ENCODE measurements at places on chromosomes 1 and 21.

DNA sequence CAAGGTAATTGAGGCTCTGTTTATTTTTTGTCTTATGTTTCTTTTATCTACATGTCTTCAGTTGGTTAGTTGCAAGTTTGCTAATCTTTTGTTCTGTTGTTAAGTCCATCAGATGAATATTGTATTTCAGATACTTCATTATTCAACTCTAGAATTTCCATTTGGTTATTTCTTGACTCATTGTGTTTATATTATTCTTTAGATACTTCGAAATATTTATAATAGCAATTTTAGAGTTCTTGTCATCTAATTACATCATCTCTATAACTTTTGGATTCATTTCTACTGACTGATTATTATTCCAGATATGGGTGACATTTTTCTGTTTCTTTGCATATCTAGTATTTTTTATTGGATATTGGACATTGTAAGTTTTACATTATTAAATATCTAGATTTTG lies 405.6 kb downstream of the PLPP3 start:
- DNase-seq: no peak

DNA sequence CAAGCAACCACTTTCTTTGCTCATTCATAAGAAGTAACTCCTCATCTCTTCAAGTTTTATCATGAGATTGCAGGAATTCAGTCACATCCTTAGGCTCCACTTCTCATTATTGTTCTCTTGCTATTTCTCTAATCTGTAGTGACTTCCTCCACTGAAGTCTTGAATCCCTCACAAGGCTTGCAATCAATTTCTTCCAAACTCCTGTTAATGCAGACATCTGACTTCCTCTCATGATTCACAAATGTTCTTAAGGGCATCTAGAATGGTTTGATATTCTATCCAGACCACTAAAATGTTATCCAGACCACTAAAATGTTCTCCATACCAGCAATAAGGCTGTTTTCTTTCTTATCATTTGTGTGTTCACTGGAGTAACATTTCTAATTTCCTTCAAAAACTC lies 528.1 kb downstream of the DPYD start:
- no peak for DNase-seq

- no peak for DNase-seq
Measured at GRCh38 chr1:236144033-236144432, 1.7 kb downstream of the GPR137B start.

DNA sequence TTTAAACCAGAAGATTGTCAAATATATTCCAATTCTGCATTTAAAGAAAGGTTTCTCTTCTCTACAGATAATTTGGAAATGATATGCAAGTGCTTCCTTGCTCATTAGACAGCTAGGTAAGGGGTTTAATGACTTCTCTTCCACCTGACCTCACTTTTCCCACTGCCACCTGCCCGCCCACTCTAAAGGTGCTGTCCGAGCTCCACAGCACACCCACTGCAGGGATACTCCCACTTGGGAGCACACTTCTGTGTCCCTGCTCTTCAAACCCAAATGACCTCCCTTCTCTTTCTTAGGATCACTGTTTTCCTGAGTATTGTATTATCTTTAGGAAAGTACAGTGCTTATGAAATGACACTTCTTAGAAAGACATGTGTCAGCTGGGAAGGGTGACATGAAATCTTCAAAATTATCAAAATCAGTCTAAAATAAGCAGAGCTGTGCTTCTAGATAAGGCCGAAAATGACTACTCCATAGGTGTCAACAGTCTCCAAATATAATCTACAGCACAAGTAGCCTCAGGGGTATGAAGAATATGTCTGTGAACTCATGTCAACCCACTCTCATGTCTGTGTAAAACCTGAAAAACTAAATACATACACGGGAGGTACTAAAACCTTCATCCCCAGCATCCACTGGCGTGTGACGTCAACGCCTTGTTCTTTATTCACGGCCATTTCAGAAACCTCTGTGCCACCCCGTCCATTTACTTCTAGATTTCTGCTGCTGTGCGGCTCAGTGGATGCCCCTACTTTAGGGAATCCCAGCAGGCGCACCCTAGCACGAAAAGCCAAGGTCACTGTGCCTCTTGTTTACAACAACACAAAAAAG lies 71.0 kb downstream of the SLC45A1 start:
- DNase-seq: no peak

- no peak for DNase-seq
Measured at GRCh38 chr1:231818337-231818736, 191.7 kb downstream of the DISC1 start.

DNA sequence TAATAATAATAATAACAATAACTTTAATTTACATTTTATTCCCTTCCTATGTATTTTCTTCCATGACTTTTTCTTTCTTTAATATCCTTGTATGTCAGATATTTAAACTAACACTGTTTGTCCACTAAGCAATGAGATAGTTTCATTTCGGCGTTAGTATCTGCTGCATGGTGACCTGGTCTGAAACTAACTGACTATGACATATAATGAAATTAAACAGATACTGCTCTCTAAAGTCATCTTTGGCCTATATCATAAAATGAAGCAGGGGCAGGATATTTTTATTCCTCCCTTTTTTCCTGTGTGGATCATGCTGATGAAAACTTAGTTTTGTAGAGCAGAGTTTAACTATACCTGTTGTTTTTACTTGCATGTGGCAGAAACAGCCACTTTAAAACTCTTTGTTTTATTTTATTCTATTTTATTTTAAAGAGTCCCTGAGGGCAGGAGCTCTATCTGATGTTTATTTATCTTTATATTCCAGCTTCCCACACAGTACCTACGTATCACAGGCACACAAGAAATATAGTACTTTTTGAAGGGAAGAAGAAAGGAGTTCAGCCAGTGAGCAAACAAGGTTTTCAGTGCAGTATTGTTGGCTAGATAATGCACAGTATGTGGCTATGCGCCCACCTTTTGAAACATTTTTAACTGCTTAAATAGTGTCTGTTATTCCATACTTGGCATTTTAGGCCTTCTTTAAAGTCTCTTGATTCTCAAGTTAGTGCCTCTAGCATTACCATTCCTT lies 165.6 kb downstream of the PHTF1 start:
- DNase-seq: no peak

GRCh38 chr1:87325982-87326738 lies 2.5 kb upstream of the LMO4 start:
- DNase-seq: no peak

- DNase-seq: peak; percentile 1
Measured at GRCh38 chr1:65372557-65372956, 47.9 kb upstream of the LEPR start.

GRCh38 chr1:111475701-111476100 lies 1.9 kb downstream of the C1orf162 start:
- DNase-seq: no peak
